ACHN (cell line): ENCODE measurements at places on chromosomes 2 and 18.

DNA sequence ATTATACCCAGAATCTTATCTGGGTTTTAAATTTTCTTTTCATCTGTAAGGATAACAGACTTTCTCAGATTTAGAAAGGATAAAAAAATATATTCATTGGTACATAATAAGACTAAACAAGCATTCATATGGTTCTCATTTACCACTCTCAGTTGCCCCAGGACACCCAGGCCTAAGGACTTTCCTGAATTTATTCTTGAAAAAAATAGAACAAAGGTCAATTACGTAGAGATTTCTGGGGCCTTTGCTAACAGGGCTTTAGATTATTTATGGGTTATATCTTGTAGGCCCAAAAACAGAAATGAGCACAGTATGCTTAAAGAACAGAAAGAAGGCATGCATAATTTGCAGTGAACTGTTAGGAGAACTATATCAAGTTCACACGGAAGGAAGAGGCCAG, 269.0 kb upstream of the COL3A1 start:
- DNase-seq, result no peak

DNA sequence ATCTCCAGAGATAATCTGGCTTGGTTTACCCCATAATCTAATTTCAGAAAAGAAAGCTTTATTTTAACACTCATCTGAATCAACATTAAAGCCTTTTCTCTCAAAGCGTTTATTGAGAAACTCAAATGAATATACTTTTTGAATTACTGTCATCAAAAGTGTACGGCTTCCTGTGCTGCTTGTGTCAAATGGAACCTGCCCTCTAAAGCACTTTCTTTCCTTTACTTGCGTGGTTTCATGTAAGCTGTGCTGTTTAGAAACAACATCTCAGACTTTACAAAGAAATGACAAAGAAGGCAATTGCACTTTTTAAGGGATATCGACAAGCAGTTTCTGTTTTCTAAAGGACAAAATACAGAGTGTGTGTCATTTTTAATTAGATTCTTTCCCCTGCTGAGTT, 35.1 kb downstream of the CYBRD1 start:
- DNase-seq, result no peak

GRCh38 chr18:57789090-57789489, 14.0 kb downstream of the ATP8B1 start:
- DNase-seq, result no peak

DNA sequence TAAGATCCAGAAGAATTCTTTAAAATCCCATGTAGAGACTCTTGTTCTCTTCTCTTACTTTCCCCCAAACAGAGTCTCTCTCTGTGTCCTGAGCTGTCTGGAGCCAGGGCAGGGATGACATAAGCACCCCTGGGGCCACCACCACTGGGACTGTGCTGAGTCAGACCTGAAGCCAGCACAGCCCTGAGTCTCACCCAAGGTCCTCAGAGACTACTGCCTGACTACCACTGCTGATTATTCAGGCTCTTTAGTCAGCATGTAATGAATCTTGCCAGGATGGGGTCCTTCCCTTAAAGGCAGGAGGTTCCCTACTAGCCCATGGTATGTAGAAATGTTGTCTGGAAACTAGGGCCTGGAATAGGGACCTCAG, 34.9 kb upstream of the DYNC1I2 start:
- DNase-seq, result no peak

DNA sequence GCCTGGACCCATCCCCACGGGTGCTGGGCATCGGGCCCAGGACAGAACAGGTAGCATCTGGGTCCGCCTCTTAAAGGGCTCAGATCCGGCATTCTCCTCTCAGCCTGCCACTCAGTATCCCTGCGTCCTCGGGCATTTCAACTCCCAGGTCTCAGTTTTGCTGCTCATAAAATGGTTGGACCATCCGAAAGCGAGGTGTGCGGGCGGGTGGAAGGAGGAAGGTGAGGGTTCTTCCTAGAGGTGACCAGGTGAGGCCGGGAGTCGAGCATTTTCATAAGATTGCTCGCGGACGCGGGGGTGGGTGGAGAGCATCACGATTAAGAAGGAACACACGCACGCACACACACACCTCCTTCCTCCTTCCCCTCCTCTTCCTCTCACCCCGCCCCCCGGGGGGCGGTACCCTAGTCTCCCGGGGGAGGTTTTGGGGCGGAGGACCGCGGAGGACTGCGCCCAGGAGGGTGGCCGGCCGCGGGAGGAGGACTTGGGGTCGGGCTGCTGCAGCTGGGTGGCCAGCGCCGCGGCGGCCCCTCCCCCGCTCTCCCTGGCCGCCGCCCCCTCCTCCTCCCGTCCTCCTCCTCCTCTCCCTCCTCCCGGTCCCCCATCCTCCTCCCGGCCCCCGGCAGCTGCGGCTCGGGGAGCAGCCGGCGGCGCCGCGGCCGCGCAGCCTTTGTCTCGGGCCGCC, 97.9 kb upstream of the GPR45 start:
- no peak for DNase-seq

- no peak for DNase-seq
Measured at GRCh38 chr2:98614024-98614739, 5.8 kb downstream of the UNC50 start.

GRCh38 chr2:46719487-46719886, 196.1 kb downstream of the MCFD2 start:
- peak; percentile 60 for DNase-seq

GRCh38 chr18:9243029-9243428, 91.5 kb upstream of the TWSG1 start:
- no peak for DNase-seq

- peak; percentile 68 for DNase-seq
Measured at GRCh38 chr2:65420712-65421431, 11.5 kb downstream of the SPRED2 start.
